Esophagus squamous epithelium (tissue), 5 donors: ENCODE measurements at places on chromosomes 2 and 18.
A peak's percentile ranks its signal among the peaks of the same experiment; 100 is the strongest.

DNA sequence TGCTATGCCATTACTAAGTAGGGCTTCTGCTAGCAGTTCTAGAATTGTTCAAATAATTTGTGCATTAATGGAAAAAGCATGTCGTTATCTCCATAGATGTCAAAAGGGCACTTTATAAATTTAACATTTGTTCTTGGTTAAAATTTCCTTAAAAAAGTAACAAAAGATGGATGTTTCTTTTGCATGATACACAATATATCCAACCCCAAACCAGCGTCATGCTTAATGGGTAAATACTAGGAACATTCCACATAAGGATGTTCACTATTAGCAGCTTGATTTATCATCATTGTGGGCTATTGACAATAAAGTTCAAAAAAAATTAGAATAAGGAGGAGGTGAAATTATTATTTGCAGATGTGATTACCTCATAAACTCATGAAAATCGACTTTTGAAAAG is 79.7 kb downstream of the GREB1L start:
- H3K36me3 ChIP-seq, result no peaks in the 10 kb centered on the region
- no peaks in the 10 kb centered on the region for H3K4me1 ChIP-seq
- no peak overlapping the region for H3K27ac ChIP-seq
- no peak for DNase-seq
- H3K27me3 ChIP-seq, result no peaks in the 10 kb centered on the region

DNA sequence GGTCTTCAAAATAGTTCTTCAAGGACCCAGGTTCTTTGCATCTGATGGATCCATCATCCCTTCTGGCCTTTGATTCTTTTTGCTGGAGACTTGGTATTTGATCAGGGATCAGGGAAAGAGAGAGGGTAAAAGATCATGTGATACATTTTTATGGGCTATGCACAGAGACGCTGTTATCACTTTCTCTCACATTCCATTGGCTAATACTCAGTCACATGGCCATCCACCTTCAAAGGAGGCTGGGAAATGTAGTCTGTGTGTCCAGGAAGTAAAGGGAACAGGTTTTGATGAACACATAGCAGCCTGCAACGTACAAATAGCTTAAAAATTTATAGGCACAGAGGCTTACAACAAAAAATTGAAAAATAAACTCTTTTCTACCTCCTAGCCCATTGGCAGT is 629.6 kb upstream of the FANCL start:
- H3K27me3 ChIP-seq, result no peaks in the 10 kb centered on the region
- H3K27ac ChIP-seq, result no peak overlapping the region
- no peak for DNase-seq

GRCh38 chr2:221997100-221997499 is 301.7 kb downstream of the PAX3 start:
- H3K27ac ChIP-seq, result no peak overlapping the region
- no peak for DNase-seq
- H3K36me3 ChIP-seq, result no peaks in the 10 kb centered on the region
- no peak overlapping the region for H3K4me3 ChIP-seq

GRCh38 chr2:157427003-157427921 is 16.6 kb downstream of the CYTIP start:
- H3K27ac ChIP-seq, result no peak overlapping the region
- H3K4me3 ChIP-seq, result no peak overlapping the region
- no peaks in the 10 kb centered on the region for H3K27me3 ChIP-seq

GRCh38 chr2:159586034-159586433 is 30.3 kb downstream of the BAZ2B start:
- no peaks in the 10 kb centered on the region for H3K4me1 ChIP-seq
- H3K36me3 ChIP-seq, result no peaks in the 10 kb centered on the region
- H3K4me3 ChIP-seq, result no peak overlapping the region
- no peak for DNase-seq
- no peaks in the 10 kb centered on the region for H3K27me3 ChIP-seq

DNA sequence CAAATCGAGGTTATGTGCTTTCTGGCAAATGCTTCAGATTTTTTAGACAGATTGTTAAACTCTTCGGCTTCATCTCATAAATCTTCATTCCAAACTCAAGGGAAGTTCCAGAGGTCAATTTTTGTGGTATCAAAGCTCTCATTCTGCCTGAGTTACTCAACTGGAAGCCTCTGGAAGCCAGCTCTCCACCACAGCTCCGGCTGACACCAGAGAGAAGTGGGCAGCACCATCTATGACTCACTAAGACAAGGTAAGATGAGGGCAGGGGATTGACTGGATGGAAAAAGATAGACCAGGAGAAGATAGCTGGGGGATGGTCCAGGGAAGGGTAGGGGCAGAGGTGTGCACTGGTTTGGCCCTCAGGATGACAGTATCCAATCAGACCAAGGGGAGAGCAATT is 137.3 kb upstream of the HNRNPA3 start:
- no peak overlapping the region for H3K4me3 ChIP-seq
- no peaks in the 10 kb centered on the region for H3K36me3 ChIP-seq
- no peak for DNase-seq
- H3K27ac ChIP-seq, result no peak overlapping the region
- peaks cover 15% of the 10 kb centered on the region for H3K27me3 ChIP-seq

- H3K36me3 ChIP-seq, result no peaks in the 10 kb centered on the region
- H3K4me1 ChIP-seq, result peaks cover 6% of the 10 kb centered on the region
- H3K4me3 ChIP-seq, result no peak overlapping the region
- no peak for DNase-seq
- H3K27ac ChIP-seq, result no peak overlapping the region
Measured at GRCh38 chr2:71945603-71945959, 202.1 kb downstream of the CYP26B1 start.

DNA sequence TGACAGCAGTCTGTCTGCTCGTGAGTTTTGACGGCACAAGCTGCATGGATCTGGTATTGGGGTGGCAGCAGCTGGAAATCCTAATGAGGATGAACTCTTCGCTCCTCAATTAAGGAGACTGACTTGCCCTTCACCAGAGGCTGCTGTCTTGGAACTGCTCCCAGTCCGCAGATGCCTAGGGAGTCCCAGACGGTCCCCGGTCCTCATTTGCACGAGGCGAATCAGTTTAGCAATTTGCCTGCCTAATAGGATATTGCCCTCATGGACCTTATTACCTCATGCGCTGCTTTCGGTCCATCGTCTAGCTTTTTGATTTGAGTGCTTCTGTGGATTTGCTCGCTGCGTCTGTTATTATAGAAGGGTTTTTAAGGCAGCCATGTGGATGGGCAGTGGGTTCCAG is 40.6 kb downstream of the ASAP2 start:
- no peaks in the 10 kb centered on the region for H3K27me3 ChIP-seq
- no peak overlapping the region for H3K4me3 ChIP-seq
- no peak for DNase-seq
- peak overlapping the region; percentile 21 for H3K27ac ChIP-seq
- H3K36me3 ChIP-seq, result no peaks in the 10 kb centered on the region

- H3K27me3 ChIP-seq, result no peaks in the 10 kb centered on the region
- H3K27ac ChIP-seq, result no peak overlapping the region
- no peak overlapping the region for H3K4me3 ChIP-seq
Measured at GRCh38 chr2:172012677-172013391, 13.1 kb downstream of the METAP1D start.

GRCh38 chr2:22826703-22827102 is 558.3 kb upstream of the KLHL29 start:
- no peaks in the 10 kb centered on the region for H3K27me3 ChIP-seq

GRCh38 chr2:160141912-160142311 is 58.2 kb downstream of the ITGB6 start:
- H3K27me3 ChIP-seq, result no peaks in the 10 kb centered on the region
- H3K36me3 ChIP-seq, result peaks cover 65% of the 10 kb centered on the region
- H3K27ac ChIP-seq, result no peak overlapping the region
- H3K4me3 ChIP-seq, result no peak overlapping the region
- DNase-seq, result no peak
- H3K4me1 ChIP-seq, result no peaks in the 10 kb centered on the region

GRCh38 chr18:59140302-59140885 is 710 bp downstream of the SEC11C start:
- DNase-seq, result no peak
- no peaks in the 10 kb centered on the region for H3K36me3 ChIP-seq
- peak overlapping the region; percentile 83 for H3K27ac ChIP-seq

- DNase-seq, result no peak
- no peaks in the 10 kb centered on the region for H3K27me3 ChIP-seq
- H3K4me1 ChIP-seq, result no peaks in the 10 kb centered on the region
- peak overlapping the region; percentile 52 for H3K27ac ChIP-seq
Measured at GRCh38 chr2:112189001-112189556, 50.9 kb downstream of the FBLN7 start.

GRCh38 chr2:41378420-41378819 is 669.4 kb upstream of the PKDCC start:
- no peak overlapping the region for H3K27ac ChIP-seq
- no peak overlapping the region for H3K4me3 ChIP-seq
- H3K36me3 ChIP-seq, result no peaks in the 10 kb centered on the region
- no peaks in the 10 kb centered on the region for H3K27me3 ChIP-seq
- no peaks in the 10 kb centered on the region for H3K4me1 ChIP-seq
- DNase-seq, result no peak

- H3K36me3 ChIP-seq, result no peaks in the 10 kb centered on the region
- H3K27me3 ChIP-seq, result no peaks in the 10 kb centered on the region
- H3K4me3 ChIP-seq, result no peak overlapping the region
- H3K4me1 ChIP-seq, result no peaks in the 10 kb centered on the region
Measured at GRCh38 chr2:239361311-239361642, 39.5 kb downstream of the HDAC4 start.

DNA sequence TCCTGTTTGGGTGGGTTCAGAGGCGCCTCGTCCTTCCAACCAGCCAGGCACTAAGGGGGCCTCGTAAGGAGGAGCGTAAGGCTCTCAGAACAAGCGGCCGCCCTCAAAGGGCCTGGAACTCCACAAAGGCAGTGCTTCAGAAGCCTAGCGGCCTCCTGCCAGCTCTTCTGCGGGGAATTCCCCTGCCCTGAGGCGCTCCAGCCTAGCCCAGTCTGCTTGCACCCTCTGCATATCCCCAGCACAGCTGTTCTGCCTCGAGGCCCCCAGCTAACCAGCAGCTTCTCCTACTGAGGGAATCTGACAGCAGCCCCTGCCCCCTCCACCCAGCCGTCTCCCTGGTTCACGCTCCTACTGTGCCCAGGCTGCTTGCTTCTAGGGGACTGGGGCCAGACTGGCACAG is 265.9 kb downstream of the TFCP2L1 start:
- peaks cover 9% of the 10 kb centered on the region for H3K4me1 ChIP-seq
- H3K27ac ChIP-seq, result no peak overlapping the region
- DNase-seq, result no peak
- no peaks in the 10 kb centered on the region for H3K27me3 ChIP-seq
- H3K36me3 ChIP-seq, result no peaks in the 10 kb centered on the region
- H3K4me3 ChIP-seq, result no peak overlapping the region

- DNase-seq, result no peak
- H3K4me1 ChIP-seq, result peaks cover 3% of the 10 kb centered on the region
- no peaks in the 10 kb centered on the region for H3K36me3 ChIP-seq
- H3K27ac ChIP-seq, result no peak overlapping the region
- no peaks in the 10 kb centered on the region for H3K27me3 ChIP-seq
Measured at GRCh38 chr2:70965506-70965905, 12.9 kb upstream of the ANKRD53 start.

- no peak overlapping the region for H3K4me3 ChIP-seq
- H3K27me3 ChIP-seq, result no peaks in the 10 kb centered on the region
- no peak for DNase-seq
- no peak overlapping the region for H3K27ac ChIP-seq
- no peaks in the 10 kb centered on the region for H3K4me1 ChIP-seq
Measured at GRCh38 chr2:233404222-233404621, 49.9 kb downstream of the DGKD start.

GRCh38 chr2:110940376-110940910 is 180.3 kb upstream of the BCL2L11 start:
- no peak overlapping the region for H3K27ac ChIP-seq
- H3K4me3 ChIP-seq, result no peak overlapping the region
- no peaks in the 10 kb centered on the region for H3K4me1 ChIP-seq
- no peaks in the 10 kb centered on the region for H3K36me3 ChIP-seq

DNA sequence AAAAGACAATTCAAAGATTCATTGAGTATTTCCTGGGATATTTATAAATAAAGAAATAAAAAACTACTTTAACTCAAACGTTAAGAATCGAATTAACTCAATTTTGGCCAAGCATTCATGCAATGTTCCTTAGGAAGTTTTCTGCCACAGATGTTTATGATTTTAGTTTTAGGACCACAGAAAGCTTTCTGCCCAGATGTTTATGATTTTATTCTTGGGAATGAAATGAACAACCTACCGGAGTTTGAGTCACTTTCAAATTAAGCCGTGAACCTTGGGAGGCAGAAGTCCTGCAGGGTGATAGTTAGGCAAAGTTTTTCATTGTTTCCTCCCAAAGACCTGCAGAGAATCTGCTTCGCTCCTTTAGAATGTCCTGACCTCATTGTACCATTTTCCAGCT is 34.7 kb upstream of the MBP start:
- no peaks in the 10 kb centered on the region for H3K36me3 ChIP-seq
- DNase-seq, result no peak
- H3K4me1 ChIP-seq, result no peaks in the 10 kb centered on the region
- no peak overlapping the region for H3K4me3 ChIP-seq
- no peak overlapping the region for H3K27ac ChIP-seq

DNA sequence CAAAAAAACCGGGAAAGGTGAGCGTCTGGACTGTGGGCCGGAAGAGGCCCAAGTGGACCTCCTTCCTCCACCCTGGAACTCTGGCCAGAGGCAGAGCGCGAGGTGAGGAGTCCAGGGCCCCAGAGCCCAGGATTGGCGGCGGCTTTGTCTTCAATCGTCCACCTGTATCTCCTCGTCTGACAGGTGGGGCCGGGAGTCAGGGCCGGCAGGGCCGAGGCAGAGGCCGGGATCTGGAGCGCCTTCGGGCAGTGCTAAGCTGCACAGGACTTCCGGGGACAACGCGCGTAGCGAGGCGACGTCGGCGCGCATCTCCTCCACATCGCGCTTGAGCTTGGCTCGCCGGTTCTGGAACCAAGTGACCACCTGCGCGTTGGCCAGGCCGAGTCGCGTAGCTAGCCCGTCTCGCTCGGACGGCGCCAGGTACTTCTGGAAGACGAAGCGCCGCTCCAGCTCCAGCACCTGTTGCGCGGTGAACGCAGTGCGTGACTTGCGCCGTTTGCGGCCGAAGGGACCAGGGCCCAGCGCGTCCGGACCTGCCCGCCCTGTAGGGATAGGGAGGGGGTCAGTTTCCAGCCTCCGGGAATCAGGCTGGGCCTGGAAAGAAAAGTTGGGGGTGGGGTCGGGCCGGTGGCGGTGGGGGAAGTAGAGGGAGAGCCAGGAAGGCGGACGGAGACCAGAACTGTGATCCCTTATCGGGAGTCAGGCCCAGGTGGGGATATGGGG is 1.5 kb downstream of the LBX2 start:
- H3K27me3 ChIP-seq, result peaks cover 65% of the 10 kb centered on the region
- H3K27ac ChIP-seq, result no peak overlapping the region
- peak overlapping the region; percentile 51 for H3K4me3 ChIP-seq
- DNase-seq, result no peak
- H3K4me1 ChIP-seq, result peaks cover 41% of the 10 kb centered on the region
- H3K36me3 ChIP-seq, result no peaks in the 10 kb centered on the region
